NCI-H82 (cell line): ENCODE measurements at places on chromosomes 7 and 10.

DNA sequence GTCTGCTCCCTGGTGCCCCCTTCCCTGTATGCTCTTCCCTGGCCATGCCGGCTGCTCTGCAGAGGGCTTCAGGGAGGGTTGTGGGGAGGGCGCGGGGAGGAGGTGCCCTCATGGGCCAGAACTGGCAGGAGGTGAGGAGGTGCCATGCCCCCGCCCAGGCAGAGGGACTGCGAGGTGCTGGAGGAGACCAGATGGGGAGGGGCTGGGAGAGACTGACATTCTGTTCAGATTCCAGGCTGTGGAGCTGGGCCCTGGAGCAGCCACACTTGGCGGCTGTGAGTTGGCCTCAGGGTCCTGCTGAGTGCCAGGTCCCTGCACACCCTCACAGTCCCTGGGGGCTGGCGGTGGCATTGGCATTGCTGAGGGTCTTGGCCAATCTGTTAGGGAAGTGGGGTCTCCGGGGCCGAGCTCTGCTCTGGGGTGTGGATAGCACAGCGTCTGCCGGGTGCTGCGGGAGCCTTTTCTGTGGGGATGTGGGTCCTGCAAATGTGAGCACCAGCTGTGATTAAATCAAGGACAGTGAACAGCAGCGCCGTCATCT, 25.4 kb downstream of the INPP5A start:
- DNase-seq, result no peak

- no peak for DNase-seq
Measured at GRCh38 chr7:47444376-47445098, 137.4 kb downstream of the TNS3 start.

DNA sequence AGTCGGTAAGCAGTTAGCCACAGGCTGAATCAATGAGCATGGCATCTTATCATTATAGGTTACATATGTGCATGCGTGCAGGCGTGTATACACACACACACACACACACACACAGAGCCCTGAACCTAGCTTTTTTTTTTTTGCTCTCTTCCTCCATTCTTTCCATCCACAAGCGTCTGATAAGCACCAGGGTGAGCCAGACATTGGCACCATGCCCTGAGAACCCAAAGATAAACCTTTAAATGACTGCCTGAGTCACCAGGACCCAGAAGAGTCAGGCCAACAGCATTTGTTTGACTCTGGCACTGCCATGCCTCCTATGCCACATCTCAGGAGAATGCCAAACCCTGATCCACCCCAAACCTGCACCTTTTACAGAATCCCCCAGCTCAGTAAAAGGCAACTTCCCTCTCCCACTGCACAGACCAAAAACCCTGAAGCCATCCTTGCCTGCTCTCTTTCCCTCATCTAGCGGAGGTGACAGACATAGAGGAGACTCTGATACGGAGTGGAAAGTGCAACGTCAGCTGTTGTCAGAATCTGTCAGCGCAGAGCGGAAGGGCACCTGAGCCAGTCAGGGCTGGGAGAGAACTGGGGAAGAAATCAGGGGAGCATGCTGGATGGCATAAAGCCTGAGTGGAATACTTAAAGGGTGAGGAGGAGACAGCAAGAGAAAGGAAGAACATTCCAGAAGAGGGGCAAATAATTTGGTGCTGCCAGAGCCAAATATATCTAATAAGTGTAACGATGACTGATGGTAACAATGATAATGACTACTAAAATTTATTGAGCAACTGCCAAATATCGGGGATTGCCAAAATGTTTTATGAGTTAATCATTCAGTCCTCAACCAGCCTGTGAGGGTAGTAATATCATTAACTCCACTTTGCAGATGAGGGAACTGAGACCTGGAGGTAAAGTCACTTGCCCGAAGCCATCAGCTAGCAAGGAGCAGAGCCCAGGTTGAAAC, 3.2 kb downstream of the PARP12 start:
- no peak for DNase-seq

DNA sequence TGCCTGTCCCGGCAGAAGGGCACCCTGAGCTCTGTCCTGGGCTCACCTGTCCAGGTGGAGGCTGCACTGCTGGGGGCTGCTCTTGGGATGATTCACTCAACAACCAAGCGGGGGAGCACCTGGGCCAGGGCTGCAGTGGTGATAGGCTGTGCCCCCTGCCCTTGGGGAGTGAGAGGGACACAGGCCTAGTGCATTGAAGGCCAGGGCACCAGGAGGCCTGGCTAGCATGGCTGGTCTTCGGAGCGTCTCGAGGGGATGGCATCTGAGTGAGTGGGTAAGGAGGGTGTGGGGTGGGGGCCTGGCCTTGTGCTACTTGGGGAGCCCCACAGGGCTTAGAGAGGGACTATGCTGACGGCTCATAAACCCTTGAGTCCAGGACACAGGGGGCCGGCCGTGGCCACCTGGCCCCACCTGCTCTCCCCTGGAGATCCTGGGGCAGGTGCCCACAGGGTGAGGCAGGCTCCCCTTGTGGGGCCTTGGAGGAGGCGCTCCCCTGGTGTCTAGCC, 3.1 kb downstream of the PWWP2B start:
- no peak for DNase-seq

DNA sequence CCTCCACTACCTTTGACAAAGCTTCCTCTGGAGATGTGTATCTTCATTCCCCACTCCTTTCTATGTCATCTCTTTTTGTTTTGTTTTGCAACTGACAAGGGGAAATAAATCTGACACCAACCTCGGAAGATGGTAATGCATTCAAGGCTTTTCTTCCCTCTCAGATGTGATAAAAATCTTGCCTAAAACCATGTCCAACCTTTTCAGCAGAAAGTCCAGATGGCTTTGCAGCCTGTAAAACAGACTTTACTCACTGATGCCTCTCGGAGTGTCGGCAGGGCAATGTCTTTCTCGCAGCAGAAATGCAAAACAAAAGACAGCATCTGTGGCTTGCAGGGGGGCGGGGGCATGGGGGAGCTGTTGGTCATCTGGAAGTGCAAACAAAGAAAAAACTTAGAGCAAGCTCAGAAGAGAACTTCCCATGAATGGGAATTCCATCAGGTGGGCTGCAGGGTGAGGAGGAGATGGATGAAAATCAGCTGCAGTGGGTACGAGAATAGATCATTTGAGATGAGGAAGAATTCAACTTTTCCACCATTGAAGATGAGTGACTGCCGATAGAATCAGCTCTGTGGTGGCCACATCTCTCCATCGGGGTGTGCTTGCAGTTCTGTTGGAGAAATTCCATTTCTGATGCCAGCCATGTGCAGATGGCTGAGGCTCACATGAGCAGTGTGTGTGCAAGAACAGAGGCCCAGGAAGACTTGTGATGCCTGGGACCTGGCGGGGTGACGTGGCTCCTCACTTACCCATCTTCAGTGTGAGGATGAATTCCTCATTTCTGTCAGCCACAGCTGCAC, 237.7 kb downstream of the WDR37 start:
- no peak for DNase-seq

DNA sequence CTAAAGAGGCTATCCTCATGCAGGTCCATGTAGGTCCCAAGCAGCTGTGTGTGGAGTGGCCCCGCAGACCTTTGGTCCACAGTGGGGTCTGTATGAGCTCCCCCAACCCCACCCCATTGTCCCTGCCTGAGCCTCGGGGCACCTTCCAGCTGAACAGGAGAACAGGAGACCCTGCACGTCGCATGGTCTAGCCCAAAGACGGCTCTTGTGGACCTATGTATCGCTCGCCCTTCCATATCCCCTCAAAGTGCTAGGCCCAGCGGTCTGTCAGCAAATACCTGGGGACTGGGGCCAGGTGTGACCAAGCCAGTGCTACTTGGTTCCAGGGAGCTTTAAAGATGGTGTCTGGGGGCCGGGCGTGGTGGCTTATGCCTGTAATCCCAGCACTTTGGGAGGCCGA, 43.0 kb downstream of the OAT start:
- no peak for DNase-seq
